Stromal cell of bone marrow (primary cell): ENCODE measurements at places on chromosomes 5 and 9.

- no peak for DNase-seq
Observed at GRCh38 chr9:1018121-1018520, 32.0 kb upstream of the DMRT2 start.

GRCh38 chr9:121298689-121299466 is 30.9 kb downstream of the GSN start:
- peak; percentile 73 for DNase-seq

DNA sequence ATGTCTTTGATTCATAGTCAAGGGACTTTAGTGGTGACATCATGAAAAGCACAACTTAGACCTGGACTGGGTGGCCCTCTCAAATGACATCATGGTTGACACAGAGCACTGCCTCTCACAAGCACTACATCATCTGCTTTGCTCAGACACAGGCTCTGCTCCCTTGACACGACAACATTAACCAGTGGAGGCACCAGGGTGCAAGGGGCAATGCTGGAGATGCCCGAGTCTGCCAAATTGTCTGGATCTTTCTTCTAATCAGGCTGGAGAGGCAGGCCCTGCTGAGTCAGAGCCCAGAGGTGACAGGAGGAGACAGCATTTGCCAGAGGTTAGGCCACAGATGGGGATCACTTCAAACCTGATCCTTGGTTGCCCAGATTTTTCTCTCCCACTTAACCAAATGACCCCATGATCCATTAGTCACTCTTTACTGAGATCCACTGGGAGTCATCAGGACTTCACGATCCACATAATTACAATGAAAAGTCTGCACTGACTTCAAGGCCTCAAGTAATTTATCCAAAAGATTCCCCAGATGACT is 174.4 kb downstream of the SLIT3 start:
- peak; percentile 47 for DNase-seq

DNA sequence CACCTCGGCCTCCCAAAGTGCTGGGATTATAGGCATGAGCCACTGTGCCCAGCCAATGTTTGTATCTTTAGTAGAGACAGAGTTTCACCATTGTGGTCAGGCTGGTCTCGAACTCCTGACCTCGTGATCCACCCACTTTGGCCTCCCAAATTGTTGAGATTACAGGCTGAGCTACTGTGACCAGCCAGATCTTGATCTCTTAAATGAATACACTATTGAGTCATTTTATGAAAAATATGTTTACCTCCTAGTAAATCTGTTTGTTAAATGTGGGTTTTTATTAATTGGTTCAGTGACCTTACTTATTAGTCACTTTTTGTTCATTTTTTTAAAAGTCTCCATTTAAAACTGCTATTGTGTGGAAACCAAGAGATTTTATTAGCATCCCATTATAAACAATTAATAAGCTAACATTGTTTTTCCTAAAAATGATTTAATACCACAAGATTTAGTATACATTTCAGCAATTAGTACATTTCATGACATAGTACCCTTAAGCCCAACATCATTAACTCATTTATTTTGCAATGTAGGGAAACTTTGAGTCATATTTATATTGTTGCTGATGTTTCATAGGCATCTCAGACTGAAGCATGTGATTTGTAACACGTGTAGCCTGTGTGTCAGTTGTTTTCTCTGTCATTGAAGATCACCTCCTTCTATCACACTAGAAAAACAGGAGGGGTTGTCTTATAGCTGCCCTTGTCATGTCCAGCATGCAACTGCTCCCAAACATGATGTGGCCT is 261.2 kb downstream of the TAF11L14 start:
- peak; percentile 48 for DNase-seq

DNA sequence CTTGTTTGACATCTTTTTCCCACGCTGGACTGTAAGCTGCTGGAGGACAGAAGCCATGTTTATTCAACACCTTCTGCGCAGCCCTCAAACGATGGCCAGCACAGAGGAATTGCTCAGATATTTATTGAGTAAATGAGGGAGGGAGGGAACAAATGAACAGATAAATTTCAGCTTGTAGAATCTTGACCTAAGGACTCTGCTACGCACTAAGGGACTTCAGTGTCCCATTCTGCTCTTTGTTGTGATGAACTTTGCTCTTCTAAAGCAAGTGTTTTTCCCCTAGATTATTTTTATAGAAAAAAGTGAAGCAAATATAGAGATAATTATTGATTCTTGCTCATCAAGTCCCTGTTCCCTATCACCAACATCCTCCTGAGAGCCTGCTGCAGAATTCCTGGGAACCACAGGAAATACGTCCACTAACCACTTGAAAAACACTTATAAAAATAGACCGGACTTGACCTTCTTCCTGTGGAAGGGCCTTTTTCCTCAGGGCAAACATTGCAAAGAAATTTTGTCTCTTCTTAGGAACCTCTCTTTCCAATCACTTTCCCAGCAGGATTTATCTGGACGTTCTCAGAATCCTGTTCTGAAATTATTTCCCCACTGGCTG is 54.9 kb downstream of the FGF1 start:
- DNase-seq: no peak

- no peak for DNase-seq
Observed at GRCh38 chr9:134607971-134608370, 33.6 kb upstream of the COL5A1 start.

- peak; percentile 91 for DNase-seq
Observed at GRCh38 chr5:74251141-74252035, 389.1 kb downstream of the ENC1 start.

GRCh38 chr5:20446121-20446520 is 458.1 kb upstream of the CDH18 start:
- DNase-seq: no peak

DNA sequence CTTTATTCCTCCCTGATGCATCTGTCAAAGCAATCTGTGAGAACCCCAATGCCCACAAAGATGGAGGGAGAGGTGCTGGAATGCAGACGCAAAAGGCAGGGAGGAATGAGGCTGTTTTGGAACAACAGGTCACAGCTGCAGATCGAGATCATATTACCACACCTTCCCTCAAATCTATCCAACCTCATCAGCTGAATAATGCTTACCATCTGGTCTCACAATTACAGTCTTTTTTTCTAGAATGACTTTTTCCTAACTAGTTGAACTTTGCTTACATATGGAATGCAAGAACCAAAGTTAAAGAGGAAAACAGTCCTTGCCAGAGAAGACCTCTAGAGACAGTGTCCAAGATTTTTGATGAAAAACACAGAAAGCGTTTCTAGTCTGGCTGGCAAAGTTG is 158.1 kb downstream of the LPAR1 start:
- DNase-seq: peak; percentile 18

GRCh38 chr5:41808294-41808693 is 61.9 kb downstream of the OXCT1 start:
- DNase-seq: no peak

- DNase-seq: peak; percentile 69
Observed at GRCh38 chr5:31096238-31096865, 97.1 kb upstream of the CDH6 start.
